ENCODE measurements at places on chromosomes 2 and 18. TPM values are rescaled to one million over a fixed set of nuclear protein-coding genes. Genes with fewer than 3 reads are reported as not detected.

MRPL33 gene
- 51.6 TPM for total RNA-seq

IL18R1 gene
- total RNA-seq: 0.38 TPM

MEP1B gene
- not detected for total RNA-seq

- H3K27ac ChIP-seq: no peak overlapping the region
- H3K4me3 ChIP-seq: no peak overlapping the region
- DNase-seq: no peak
- H3K4me1 ChIP-seq: no peaks in the 10 kb centered on the region
- peaks cover 19% of the 10 kb centered on the region for H3K27me3 ChIP-seq
Measured at GRCh38 chr2:40466935-40467572, 15.2 kb upstream of the SLC8A1 start.

DNA sequence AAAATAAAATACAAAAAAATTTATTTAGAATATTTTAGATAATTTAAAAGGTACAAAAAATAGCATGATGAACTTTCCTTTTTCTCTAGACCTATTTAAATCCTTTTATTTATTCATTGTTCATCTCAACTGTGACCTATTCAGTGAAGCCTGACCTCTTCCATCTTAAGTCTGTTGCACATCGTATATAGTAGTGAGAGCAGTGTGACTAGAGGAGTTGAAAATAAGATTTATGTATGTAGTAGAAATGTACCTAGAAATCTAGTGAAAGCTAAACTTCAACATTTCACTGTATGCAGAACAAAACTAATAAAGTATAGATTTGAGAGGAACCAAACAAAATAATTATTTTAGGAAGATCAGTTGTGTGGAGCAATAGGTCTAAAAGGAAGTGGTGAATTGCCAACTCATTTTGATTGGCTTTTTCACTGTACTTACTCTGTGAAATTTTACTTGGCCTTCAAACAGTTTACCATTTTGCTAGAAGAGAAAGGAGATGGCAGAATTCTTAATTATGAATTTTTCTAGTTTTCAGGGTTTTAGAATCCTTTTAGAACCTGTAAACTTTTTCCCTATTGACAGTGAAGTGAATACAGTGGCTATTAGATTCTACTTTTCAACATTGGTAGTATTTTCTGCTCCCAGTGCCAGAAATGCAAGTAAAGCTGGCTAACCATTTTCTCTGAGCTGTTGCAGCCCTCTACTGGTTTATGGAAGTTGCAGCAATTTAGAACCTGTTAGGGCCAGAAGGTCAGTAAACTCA, 11.0 kb downstream of the ANKRD12 start:
- peak overlapping the region; percentile 69 for H3K27ac ChIP-seq
- H3K36me3 ChIP-seq: peaks cover 2% of the 10 kb centered on the region
- peaks cover 26% of the 10 kb centered on the region for H3K4me1 ChIP-seq
- H3K4me3 ChIP-seq: no peak overlapping the region
- no peaks in the 10 kb centered on the region for H3K27me3 ChIP-seq

DNA sequence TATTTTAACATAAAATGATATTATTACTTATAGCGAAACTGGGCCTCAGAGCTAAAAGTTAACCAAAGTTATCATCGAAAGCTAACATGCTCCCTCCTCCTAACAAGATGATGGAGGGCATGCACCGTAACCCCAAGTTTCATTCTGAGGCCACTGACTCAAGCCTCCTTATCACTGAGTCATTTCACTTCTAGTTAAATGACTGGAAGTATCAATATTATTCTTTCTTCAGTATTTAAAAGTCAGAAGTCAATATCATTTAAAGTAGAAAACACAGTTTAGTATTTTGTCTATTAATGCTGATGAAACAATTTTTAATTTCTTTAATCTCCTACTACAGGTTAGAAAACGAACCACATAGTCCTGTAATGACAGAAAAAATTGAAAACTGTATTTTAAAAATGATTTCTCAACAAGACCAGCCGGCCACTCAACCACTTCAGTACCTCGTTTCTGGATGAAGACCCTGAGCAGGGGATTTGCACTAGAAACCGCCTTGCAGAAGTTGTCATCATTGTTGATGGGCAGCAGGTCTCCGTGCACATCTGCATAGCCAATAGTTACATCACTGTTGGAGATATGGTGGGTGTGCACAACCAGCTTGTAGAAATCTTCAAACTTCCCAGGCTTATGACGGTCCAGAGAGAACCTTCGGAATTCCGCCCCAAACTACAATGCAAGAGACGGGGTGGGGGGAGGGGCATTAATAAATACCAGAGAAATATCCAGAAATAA, 44.9 kb downstream of the PARD6G start:
- no peak overlapping the region for H3K27ac ChIP-seq
- H3K4me3 ChIP-seq: no peak overlapping the region
- no peaks in the 10 kb centered on the region for H3K27me3 ChIP-seq
- peaks cover 3% of the 10 kb centered on the region for H3K36me3 ChIP-seq
- no peak for DNase-seq

- DNase-seq: peak; percentile 68
- peak overlapping the region; percentile 33 for H3K4me3 ChIP-seq
- peaks cover 61% of the 10 kb centered on the region for H3K4me1 ChIP-seq
Measured at GRCh38 chr2:237732790-237733381, 65.7 kb upstream of the RBM44 start.

DNA sequence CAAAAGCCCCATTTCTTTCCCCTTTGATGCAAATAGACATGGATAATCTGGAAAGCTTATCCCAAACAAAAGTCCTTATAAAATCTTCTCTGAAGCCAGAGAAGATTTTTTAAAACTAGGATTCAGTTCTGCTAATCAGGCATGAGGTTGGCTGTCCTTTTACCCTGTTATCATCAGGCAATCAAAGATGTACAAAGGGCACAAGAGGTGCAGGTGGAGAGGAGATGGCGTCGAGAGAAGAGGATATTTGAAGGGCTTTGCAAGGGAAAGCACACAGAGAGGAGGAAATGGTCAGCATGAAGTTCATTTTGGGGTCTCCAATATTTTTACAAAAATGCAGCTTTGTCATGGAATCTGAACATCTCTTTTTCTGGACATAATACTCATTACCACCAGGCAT, 88.5 kb downstream of the KLF7 start:
- H3K4me3 ChIP-seq: no peak overlapping the region
- DNase-seq: no peak
- H3K27ac ChIP-seq: no peak overlapping the region
- H3K27me3 ChIP-seq: no peaks in the 10 kb centered on the region
- H3K4me1 ChIP-seq: peaks cover 18% of the 10 kb centered on the region

GRCh38 chr2:323035-323434, 35.1 kb upstream of the ALKAL2 start:
- H3K4me1 ChIP-seq: peaks cover 27% of the 10 kb centered on the region
- no peak for DNase-seq
- peaks cover 23% of the 10 kb centered on the region for H3K36me3 ChIP-seq
- no peak overlapping the region for H3K4me3 ChIP-seq

DNA sequence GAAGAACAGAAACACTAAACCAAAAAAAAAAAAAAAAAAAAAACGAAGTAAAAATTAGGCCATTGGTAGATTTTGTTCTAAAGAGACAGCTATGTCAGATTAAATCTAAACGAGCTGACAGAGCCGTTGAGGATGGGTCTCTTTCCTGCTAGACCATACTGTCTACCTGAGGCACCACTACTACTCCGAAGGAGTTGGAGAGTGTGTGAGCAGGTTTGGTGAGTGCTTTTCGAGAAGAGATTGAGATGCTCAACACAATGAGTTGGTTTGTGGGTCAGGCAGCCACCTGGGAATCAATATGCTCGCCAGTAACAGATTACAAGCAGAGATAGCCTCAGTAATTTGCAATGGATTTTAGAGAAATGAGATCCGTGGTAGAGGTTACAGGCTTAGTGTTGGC, 281.5 kb upstream of the EPAS1 start:
- H3K27me3 ChIP-seq: no peaks in the 10 kb centered on the region
- H3K36me3 ChIP-seq: peaks cover 17% of the 10 kb centered on the region
- H3K4me3 ChIP-seq: peak overlapping the region; percentile 34
- peak overlapping the region; percentile 89 for H3K27ac ChIP-seq
- peaks cover 37% of the 10 kb centered on the region for H3K4me1 ChIP-seq
- DNase-seq: no peak

DNA sequence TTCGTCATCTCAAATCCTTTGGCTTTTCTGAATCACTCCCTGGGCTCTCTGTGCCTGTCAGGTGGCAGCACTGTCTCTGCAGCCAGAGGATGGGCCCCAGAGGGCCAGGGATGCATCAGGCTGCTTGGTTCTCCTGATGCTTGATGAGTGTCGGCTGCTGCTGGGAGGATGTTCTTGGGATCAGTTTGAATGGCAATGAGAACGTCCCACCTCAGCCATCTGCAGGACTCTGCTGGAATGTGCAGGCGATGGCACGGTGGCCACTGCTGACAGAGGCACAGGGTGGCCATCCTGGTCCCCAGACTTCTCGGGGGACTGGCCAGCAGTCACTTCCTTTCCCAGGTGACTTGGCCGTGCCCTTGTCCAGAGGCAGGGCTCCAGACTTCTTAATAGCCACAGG, 146.0 kb downstream of the FAM210A start:
- H3K27me3 ChIP-seq: peaks cover 5% of the 10 kb centered on the region
- H3K27ac ChIP-seq: no peak overlapping the region
- peak; percentile 77 for DNase-seq
- no peaks in the 10 kb centered on the region for H3K36me3 ChIP-seq
- H3K4me1 ChIP-seq: no peaks in the 10 kb centered on the region

- peak overlapping the region; percentile 3 for H3K4me3 ChIP-seq
- peaks cover 18% of the 10 kb centered on the region for H3K4me1 ChIP-seq
- H3K36me3 ChIP-seq: no peaks in the 10 kb centered on the region
Measured at GRCh38 chr2:98465456-98466226, 21.0 kb downstream of the INPP4A start.

- H3K36me3 ChIP-seq: no peaks in the 10 kb centered on the region
- peak overlapping the region; percentile 88 for H3K27ac ChIP-seq
Measured at GRCh38 chr2:231604101-231604684, 11.5 kb downstream of the TEX44 start.

DNA sequence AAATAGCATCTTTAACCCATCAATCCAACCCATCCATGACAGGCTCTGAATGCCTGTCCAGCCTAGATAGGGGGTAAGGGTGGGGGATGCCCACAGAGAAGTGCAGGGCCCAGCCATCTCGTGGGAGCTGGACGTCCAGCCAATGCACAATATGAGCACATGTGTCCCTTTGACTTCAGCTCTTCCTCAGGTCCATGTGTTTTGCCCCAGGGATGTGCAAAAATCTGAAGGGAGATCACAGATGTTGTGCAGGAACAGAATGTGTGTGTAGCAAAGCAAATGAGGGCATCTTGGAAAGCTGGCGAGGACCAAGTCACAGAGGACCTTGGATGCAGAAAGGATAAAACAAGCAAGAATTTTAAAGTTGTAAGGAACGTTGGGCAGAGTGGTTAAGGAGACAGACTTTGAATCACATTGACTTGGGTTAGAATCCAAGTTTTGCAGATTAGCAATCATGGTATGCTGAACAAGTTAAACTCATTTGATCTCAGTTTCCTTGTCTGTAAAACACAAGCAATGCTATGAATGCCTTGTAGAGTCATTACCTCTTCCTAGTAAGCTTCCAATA, 104.5 kb downstream of the TTC32 start:
- no peak for DNase-seq
- H3K4me3 ChIP-seq: no peak overlapping the region
- no peak overlapping the region for H3K27ac ChIP-seq
- H3K4me1 ChIP-seq: peaks cover 26% of the 10 kb centered on the region

- H3K36me3 ChIP-seq: peaks cover 6% of the 10 kb centered on the region
- no peak overlapping the region for H3K4me3 ChIP-seq
- no peaks in the 10 kb centered on the region for H3K27me3 ChIP-seq
- peaks cover 5% of the 10 kb centered on the region for H3K4me1 ChIP-seq
- H3K27ac ChIP-seq: no peak overlapping the region
Measured at GRCh38 chr2:42693688-42694479, 70.1 kb downstream of the OXER1 start.

DNA sequence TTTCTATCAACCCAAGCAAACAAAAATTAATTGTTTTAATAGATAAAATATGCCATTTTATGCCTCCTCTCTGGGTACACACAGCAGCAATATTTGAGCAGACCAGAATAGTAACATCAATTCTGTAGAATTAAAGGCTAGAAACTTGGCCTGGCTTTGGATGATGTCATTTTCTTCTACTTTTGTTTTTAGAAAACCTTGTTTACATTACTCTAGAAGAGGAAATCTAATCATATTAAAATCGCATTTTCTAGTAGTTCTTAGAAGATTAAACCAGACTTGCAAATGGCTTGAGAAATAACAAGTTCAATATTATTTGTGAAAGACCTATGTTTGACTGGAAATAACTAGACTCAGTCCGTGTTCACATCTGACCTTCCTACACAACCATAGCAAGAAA, 102.3 kb upstream of the RFX8 start:
- H3K27me3 ChIP-seq: peaks cover 58% of the 10 kb centered on the region
- no peaks in the 10 kb centered on the region for H3K36me3 ChIP-seq
- no peak for DNase-seq
- no peaks in the 10 kb centered on the region for H3K4me1 ChIP-seq
- no peak overlapping the region for H3K27ac ChIP-seq

GRCh38 chr2:20456636-20457426, 10.0 kb downstream of the RHOB start:
- no peak overlapping the region for H3K27ac ChIP-seq
- peaks cover 10% of the 10 kb centered on the region for H3K4me1 ChIP-seq
- H3K4me3 ChIP-seq: no peak overlapping the region
- H3K36me3 ChIP-seq: peaks cover 4% of the 10 kb centered on the region

DNA sequence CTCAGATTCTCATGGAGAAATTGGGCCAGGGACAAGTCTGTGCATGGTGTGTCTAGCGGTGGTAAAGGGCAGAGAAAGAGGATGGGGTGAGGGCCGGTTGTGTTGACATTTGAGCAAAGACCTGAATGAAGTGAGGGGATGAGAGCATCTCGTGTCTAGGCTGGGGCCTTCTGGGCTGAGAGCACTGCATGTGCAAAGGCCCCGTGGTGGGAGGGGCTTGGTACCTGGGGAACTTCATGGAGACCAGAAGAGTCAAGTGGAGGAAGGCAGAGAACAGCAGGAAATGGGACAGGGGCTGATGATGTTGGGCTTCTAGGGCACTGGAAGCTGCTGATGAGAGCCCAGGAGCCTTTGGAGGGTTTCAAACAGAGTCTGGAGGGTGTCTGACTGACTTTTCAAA, 76.8 kb downstream of the SH3BP4 start:
- peaks cover 4% of the 10 kb centered on the region for H3K36me3 ChIP-seq
- DNase-seq: no peak
- H3K27me3 ChIP-seq: no peaks in the 10 kb centered on the region
- no peak overlapping the region for H3K4me3 ChIP-seq

Measured in osteocyte (in vitro differentiated cells).